ENCODE measurements at places on chromosomes 16 and 17.

DNA sequence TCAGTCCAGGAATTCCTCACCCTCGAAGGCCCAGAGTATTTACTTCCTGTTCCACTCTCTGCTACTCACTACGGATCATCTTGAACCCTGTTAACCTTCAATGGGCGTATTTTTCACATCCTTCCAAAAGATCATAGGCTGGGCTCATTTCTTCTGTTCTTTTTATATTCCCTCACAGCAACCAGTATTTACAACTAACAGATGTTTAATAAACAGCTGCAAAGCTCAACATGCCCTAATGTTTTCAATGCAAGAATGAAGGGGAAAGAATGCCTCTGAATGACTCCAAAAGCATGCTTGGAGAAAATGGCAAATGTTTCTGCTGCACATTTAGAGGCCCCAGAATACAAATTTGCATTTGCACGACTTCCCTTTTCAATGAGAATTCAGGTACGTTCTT is 174.9 kb downstream of the ZFHX3 start:
- no peak for DNase-seq

- DNase-seq, result peak; percentile 75
These were observed 85.7 kb downstream of the NOG start for GRCh38 chr17:56679115-56679776.

- DNase-seq, result no peak
These were observed 1.1 kb downstream of the ANKFY1 start for GRCh38 chr17:4262703-4263102.

- DNase-seq, result no peak
These were observed 34.6 kb downstream of the ATP6V0A1 start for GRCh38 chr17:42493319-42493718.

DNA sequence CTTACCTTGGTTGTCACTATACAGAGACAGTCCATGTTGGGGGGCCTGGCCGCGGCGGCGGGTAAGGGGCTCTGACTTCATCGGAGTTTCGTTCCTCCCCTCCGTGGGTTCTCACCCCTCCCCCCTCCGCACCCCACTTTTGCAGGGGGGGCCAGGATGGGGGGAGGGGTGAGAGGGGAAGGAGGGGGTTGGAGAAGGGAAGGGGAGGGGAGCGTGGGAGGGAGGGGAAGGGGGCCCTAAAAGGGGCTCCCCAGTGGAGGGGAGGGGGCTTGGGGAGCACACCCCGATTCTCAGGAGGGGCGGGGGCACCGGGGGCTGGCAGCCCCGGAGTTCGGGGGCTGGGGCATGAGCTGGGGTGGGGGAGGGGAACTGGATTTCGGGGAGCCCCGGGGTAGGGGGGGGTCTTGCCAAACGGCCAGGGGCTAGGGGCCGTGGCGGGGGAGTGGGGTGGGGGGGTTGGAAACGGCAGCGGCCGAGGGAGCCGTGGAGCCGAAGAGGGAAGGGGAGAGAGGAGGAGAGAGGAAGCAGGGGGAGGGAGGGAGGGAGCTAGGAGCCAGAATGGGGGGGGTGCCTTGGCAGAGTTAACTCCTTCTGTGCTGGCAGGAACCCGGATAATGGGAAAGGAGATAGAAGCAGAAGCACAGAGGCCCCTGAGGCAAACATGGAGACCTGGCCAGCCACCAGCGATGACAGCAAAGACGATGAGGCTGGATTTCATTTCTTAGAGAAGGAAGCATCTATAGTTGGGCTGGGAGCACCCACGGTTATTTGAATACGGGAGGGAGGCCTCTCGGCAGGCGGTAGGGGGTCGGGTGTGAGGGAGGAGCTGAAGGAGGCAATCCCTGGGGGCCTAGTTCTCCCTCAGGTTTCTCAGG is 2.3 kb downstream of the DLG4 start:
- no peak for DNase-seq

- no peak for DNase-seq
These were observed 55.5 kb downstream of the GRIN2A start for GRCh38 chr16:10126686-10127085.

DNA sequence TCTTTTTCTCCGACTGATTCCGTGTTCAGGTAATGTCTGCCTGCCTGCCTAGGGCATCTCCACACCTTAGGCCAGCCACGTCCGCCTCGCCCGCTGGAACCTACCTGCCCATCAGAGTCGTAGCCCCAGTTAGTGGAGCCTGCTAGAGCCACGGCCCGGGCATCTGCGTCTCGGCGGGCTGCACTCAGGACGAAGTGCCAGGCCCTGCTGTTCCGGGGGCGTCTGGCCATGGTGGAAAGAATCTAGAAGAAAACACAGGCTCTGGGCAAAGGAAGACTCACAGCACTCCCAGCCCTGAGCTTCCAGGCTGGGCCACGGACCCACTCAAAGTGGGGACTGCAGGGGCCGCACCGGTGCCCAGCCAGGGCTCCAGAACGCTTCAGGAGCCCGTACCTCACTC is 1.1 kb downstream of the SPSB3 start:
- DNase-seq, result no peak

GRCh38 chr17:79531191-79532095 is 79.4 kb downstream of the RBFOX3 start:
- no peak for DNase-seq

DNA sequence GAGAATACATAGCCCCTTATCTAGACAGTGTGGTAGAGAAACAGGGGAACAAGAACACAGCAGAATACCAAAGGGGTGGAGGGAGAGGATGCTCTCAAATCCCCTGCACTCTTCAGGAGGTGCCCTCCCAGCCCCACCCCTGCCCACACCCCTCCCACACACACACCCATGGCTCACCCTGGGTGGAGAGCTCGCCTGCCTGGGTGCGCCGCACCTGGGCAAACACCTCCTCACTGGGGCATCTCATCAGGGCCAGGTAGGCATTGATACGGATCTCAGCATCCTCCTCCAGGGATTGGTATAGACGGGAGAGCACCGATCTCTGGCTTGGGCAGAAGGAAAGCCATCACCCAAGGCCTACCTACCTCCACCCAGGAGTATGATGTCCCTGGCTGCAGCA is 95.2 kb downstream of the LITAF start:
- no peak for DNase-seq

DNA sequence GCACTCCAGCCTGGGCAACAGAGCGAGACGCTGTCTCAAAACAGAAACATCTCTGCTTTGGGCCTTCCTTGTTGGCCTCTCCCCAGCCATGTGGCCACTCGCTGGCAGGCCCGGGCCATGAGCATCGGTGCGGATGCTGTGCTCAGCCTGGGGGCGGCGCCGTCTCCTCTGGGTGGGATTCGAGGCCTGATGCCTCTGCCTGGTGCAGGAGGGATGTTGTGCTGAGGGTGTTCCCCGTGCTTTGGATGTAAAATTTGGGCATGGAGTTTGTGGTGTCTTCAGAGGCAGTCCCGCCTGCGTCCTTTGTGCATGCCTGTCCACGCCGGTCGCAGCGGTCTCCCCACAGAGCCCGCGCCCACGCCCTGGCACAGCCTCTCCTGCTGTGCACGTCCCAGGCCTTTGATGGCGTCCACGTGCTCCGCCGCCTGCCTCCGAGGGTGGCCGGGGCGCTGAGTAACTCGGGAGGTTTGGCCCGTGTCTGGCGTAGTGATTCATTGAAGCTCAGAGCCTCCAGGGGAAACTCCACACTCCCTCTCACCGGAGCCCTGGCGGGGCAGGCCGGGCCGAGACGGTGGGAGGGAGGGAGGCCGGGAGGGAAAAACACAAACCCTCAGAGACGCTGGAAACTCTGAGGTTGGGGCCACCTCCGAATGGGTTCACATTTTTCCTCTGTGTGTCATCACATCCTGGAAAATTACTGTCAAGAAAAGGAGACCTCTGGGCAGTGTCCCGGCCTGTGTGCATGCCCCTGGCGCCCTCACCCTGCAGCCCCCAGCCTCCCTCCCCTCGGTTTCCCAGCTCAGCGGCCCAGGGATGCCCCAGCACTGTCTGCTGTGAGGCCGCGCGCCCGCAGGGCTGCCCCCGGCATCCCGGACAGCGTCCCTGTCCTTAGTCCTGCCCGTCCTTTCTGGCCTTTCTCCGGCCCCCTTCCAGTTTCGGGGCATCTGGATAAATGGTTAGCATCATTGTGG is 19.0 kb downstream of the CENPX start:
- peak; percentile 92 for DNase-seq

DNA sequence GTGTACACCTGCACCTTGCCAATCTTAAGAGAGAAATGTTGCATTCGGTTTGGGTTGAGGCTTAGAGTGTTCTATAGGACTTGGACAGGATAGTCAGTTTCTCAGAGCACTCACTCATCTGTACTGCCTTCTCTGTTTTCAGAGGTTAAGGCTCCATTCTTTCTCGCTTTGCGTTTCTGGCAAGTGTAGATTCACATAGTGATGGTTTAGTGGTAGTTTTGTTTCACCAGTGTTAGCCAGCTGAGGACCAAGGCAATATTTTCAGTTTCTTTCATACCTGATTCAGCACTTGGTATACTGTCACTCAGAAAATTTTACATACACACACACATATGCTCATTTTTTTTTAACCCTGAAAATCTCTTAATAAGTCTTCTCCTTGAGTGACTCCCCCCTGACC is 1.3 kb downstream of the ATXN1L start:
- DNase-seq, result no peak

GRCh38 chr16:70466805-70467076 is 12.3 kb downstream of the FCSK start:
- DNase-seq, result no peak

- DNase-seq, result no peak
These were observed 16.0 kb upstream of the SBK1 start for GRCh38 chr16:28276301-28276700.

DNA sequence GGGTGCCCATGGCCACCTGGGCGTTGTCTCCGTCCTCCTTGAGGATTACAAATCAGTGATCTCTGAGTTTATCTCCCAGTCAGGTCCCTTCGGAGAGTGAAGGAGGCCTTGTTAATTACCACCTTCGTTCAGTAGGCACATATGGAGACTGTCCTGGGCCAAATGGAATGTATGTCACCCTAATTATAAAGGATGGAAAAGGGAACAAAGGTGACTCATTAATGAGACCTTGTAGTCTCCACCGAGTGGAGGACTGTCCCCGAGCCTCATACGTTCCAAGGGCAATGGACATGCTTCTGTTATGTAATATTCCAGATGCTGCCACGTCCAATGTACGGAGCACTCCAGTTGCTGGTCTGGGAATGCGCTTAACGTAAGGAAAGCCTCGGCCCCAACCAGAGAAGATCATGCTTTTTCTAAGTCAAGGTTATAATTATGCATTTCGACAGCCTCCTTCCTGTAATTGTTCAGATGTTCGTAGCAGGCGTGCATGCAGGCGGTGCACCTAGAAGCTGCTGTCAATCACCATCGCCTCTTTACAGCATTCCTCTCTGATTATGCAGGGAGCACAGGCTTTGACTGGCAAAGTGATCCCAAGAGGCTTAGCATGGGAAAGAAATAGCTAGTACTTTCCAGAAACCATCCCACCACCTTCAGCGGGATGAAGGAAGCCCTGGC is 22.4 kb upstream of the SEC14L1 start:
- DNase-seq, result peak; percentile 97

DNA sequence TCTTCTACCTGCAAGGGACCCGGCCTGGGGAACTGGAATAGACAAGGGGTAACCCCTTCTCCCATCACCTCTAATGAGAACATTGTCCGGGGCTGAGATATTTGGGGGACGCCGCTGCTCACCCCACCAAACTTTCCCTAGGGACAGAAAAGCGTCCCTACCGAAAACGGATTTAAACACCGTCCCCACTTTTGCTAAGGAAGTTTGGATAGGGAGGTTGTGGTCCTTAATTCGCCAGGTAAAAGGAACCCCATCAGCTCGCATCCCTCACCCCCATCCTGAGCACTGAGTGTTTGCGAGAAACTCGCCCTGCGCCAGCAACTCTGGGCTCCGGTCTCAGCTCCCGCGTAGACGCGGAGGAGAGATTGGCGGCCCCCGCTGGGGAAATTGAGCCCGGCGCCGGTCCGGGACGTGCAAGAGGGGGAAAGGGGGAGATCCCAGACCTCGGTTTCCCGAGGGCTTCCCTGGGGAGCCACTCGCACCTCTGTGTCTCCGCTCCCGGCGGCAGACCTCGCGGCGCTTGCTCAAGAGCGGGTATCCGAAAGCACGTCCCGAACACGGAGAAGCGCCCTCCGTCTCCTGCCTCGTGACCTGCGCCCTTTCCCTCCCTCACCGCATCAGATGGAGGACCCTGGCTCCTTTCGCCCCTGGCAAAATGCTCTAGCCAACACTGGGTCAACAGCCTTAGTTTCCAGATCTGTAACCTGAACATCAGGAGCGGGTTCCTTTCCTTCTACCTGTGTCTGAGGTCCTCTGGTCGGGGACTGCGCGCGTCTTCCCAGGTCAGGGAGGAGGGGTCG is 3.1 kb upstream of the SOX9 start:
- no peak for DNase-seq

GRCh38 chr17:79478051-79478461 is 132.8 kb downstream of the RBFOX3 start:
- DNase-seq, result no peak

GRCh38 chr16:24900230-24900629 is 54.5 kb downstream of the SLC5A11 start:
- DNase-seq, result no peak

DNA sequence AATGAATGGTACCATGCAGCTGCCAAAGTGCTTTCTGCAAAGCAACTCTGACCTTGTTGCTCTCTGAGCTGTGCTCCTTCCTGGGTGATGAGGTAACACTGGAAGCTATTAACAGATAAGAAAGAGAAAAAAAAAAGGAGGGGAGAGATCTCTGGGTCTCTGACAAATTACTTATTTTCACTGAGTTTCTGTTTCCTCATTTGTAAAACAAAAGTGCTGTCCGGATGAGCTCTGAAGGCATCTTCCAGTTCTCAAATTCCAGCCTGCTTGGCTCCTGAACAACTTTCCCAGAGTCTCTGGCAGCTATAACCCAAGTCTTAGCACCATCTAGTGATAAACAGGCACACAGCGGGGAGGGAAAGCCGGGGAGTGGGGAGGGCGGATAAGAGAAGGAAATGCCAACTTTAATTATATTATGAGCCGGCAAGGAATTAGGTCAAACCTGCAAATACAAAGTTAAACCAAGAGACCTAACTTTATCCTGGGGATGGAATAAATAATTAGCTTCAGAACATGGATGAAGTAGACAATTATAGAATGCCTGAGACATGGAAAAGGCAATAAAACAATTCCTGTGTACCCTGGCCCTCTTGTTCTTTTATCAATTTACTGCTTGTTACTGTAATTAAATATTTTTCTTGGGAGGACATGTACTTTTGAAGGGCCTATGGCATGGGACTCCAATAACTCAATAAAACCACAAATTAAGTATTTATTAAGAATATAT is 61.3 kb upstream of the KIFC3 start:
- DNase-seq, result peak; percentile 53

DNA sequence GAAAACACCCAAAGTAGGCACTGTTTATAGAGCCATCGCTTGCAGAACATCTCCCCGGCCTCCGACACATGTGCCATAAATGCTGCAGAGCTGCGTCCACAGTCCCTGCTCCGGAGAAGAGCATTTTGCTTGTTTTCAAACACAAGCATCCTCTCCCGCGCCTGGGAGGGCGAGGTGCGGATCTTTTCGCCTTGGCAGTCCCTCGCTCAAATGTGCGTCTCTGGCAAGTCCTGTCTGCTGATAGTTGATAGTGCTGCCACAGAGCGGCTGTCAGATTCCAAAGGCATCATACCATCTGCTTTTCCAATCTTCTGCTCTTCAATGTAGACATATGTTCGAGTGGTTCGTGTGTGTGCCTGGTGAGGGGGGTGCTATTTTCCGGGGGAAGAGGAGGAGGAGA is 603.7 kb downstream of the MAF start:
- DNase-seq, result no peak

- no peak for DNase-seq
These were observed 4.4 kb downstream of the KRT27 start for GRCh38 chr17:40777971-40778370.

- DNase-seq, result no peak
These were observed 5.1 kb downstream of the TBC1D10B start for GRCh38 chr16:30365200-30365599.

GRCh38 chr17:77228816-77229215 is 88.0 kb downstream of the SEC14L1 start:
- DNase-seq, result no peak

Measured in kidney capillary endothelial cell (primary cell).